ENCODE measurements at places on chromosomes 12 and 14.

GRCh38 chr14:53663709-53664108 lies 292.9 kb downstream of the BMP4 start:
- DNase-seq, result peak; percentile 22

- no peak for DNase-seq
These were observed 462.3 kb upstream of the LRFN5 start for GRCh38 chr14:41144370-41144769.

DNA sequence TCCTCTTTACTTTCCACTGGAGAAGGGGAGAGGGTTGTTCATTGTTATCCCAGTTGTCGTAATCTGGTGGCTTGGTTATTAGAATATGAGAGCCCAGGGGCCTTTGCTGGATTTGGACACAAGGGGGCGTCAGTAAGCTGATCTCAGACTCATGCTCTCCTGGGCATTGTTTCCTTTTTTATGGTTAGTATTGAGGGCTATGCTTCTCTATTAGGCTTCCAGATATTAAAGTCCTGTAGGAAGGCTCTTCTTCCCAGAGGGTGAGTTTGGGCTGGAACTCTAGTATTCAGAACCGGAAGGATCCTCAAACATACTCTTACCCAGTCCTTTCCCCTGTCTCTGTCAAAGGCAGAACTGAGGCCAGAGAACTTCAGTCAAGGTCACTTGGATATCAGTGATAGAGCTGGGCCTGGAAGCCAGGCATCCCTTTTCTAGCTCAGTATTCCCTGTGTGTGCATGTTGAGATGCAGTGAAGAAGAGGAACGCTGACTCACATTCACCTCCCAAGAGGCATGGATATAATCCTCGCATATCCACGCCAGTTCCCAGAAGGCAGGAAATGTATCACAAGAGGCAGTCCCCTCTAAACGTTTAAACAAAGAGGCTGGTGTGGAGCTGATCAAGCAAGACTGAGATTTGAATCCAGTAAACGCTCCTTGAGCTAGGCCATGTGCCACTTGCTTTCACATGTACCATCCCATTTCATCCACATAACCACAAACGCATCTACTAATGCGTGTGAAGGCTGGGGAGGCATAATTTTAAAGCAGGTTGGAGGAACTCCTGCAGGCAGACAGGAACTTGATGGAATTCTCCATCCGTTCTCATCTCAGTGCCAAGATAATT lies 41.6 kb downstream of the UBE3B start:
- peak; percentile 91 for DNase-seq

- peak; percentile 95 for DNase-seq
These were observed 4.4 kb downstream of the CACNA1C start for GRCh38 chr12:2057041-2057794.

DNA sequence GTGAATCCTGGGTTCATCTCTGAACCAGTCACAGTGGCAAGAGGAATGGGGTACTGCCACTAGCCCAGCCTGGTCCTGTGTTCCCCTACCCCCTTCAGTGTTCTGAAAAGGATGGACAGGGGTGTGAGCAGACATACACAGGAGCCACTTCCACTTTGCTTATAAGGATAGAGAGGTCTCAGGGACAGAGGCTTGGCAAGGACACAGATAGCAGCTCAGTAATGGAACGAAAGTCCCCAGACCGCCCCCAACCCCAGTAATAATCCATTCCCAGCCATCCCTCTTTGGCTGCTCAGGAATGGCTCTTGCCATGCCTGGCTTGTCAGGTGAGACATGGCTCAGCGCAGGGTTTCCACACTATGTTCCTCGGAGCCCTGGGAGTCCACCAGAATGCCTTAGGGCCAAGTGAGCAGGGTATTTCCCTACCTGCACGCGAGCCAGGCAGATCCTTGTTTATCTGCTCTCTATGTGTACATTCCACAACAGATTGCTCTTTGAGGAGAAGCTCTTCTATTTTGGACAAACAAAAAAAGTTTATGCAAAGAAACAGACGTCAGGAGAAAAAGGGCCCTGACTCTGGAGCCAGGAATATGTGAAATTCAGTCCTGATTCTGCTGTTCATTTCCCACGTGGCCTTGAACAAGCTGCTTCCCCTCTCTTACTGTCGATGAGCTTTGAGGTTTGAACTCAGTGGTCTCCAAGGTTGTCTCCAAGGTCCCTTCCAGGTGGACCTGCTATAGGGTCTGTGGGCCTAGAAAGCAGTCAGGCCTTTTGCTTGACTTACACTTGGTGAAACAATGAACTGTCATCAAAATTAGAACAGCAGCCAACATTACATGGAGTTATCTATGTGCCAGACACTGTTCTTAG lies 10.0 kb downstream of the UBE3B start:
- DNase-seq, result no peak

DNA sequence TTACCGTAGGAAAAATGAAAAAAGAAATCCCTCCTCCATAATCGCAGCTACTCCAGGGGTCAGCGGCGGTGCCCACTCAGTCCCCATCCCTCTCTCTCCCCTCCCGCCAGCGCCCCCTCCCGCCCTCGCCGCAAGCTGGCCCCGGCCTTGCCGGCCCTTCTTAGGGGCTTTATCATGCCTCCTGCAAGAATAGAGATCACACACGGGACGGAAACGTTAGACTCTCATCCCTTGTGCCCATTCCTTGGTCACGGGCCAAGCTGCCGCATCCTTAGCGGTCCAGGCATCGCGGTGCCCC lies 692 bp upstream of the COX14 start:
- DNase-seq, result no peak

DNA sequence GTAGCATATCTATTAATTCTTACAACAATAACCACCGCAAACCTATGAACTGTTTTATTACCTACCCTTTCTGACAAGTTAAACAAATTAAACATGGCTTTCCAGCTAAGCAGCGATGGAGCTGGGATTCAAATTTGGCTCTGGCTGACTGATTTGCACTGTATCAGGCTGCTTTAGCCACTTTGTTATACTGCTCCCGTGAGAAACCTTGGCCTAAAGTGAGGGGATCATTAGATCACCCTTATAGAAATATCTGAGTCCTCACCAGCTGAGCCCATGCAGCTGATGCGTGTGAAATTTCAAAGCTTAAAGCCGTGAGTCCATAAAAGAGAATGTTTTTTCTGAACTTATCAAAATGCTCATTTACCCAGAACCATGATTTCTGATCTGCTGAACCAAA lies 8.1 kb upstream of the GPHB5 start:
- no peak for DNase-seq

Data from NCI-H82 (cell line).